Colonic mucosa (tissue), 4 donors: ENCODE measurements at places on chromosomes 11 and 22. TPM values are rescaled to one million over a fixed set of nuclear protein-coding genes. Genes with fewer than 3 reads are reported as not detected.

The KCNK7 gene
- 0.40 TPM for total RNA-seq

The UBQLN3 gene
- not detected for total RNA-seq

The LMO1 gene
- total RNA-seq, result not detected

GRCh38 chr11:14112721-14113120 is 150.2 kb downstream of the SPON1 start:
- DNase-seq, result no peak

DNA sequence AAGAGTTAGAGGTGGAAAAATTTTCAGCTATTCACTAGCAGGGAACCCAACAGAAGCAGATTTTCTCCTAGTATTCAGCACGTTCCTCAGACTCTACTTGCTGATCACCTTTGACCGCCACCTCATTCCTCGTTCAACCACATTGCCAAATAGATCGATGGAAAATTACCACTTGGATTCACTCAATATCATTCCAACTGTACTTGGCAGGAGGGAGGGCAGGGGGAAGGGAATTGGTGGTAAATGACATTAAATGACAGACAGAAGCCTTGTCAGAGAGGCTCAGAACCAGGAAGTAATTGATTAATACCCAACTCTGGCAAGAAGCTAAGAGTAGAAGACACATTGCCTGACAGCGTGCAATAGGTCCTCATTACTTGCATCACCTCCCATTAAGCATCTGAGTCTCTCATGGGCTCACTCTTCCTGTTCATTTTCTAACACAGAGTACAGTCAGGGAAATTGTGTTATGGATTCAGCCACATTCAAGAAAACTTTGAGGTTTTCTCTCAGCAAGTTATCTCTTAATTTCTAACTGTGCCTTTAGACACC is 240.5 kb upstream of the FAT3 start:
- DNase-seq, result no peak

DNA sequence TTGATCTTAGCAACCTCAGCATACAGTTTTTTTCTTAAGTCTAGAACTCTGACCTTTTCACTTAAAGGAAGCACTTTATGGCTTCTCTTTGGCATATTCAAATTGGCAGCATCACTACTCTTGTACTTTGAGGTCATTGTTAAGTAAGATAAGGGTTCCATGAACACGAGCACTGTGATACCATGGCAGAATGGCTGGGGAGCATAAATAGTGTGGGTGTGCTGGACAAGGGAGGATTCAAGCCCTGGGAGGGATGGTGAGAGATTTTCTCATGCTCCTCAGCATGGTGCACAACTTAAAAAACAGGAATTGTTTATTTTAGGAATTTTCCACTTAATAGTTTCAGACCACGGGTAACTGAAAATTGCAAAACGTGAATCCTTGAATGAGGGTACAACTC is 111.4 kb downstream of the ATXN10 start:
- no peak for DNase-seq

- DNase-seq, result no peak
Measured at GRCh38 chr11:133842053-133842452, 3.3 kb downstream of the SPATA19 start.

GRCh38 chr11:67499808-67500483 is 5.2 kb downstream of the PITPNM1 start:
- DNase-seq, result no peak

GRCh38 chr11:126282736-126283591 is at the start of gene TIRAP:
Gene TIRAP (plus strand): TSS chr11:126283093. CDS start chr11:126290895, 7,802 bp downstream.
- peak; percentile 77 for DNase-seq

DNA sequence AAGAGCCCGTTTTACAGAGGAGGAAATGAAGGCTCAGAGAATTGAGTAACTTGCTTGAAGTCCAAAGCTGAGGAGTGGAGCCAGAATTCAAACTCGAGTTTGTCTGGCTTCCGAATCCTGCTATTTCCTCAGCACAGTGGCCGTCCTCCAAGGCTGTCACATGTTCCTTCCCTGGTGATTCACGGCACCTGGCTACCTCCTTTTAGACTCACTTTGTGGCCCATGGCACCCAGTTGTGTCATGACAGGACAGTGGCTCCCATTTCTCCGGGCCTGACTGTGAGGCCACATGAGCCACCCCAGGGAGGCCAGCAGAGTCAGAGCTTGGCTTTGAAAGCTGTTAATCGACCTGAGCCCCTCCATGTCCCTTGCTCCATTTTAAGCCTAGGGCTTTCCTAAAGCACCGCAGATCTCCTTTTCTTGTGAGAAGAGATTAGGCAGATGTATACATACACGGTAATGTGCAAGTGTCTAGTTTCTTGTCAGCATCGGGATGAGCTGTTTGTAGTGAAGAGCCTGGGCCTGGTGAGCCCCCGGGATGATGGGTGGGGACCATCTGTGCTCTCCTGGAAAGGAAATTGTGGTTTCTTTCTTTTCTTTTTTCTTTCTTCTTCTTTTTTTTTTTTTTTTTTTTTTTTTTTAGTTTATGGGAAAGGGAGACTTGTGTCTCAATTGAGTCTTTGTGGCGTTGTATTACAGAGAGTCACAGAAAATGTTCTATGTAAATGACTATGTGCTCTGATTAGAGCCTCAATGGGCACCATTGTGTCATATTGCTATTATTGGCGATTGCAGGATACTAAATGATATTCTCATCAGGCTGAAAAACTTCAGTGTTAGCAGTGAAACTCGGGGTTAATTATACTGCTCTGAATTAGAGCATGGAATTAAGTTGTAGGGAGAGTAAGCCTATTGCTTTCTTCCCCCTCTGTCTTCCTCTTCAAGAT is 54.8 kb downstream of the PTPRJ start:
- DNase-seq, result no peak

DNA sequence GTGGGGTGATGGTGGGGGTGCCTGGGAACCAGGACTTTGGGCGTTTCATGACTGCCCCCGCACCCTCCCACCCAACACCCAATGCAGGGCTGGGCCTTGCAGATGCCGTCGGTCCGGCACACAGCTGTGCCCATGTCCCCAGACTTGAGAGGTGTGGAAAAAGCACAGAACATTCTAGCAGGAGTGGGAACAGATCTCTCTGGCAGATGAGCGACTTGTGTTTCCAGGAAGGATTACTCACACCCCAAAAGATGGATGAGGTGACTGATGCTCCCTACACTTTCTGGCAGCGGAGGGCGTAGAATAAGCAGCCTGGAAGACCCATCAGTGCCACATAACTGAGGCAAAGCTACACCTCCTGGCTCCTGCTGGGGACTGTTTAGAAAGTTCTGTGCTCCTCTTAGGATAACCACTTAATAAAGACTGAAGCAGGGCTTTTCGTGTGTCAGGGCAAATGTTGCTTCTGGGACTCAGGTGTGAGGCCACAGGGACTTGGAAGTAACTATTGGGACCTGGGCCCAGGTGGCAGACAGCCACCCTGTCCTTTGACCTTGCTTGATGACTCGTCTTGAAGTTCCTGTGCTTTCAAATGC is 24.2 kb downstream of the FBLN1 start:
- no peak for DNase-seq

GRCh38 chr22:27636716-27637508 is 164.6 kb downstream of the MN1 start:
- DNase-seq, result no peak

GRCh38 chr11:126522152-126522551 is 166.7 kb downstream of the ST3GAL4 start:
- no peak for DNase-seq

GRCh38 chr11:122755409-122755808 is 82.9 kb upstream of the CRTAM start:
- DNase-seq, result no peak
